ENCODE measurements at places on chromosomes 1 and 21. TPM values are rescaled to one million over a fixed set of nuclear protein-coding genes. Genes with fewer than 3 reads are reported as not detected.

Gene LAPTM5
- total RNA-seq: under 0.01 TPM

- peak; percentile 83 for DNase-seq
Observed at GRCh38 chr1:48701445-48701844, 75.2 kb downstream of the BEND5 start.

GRCh38 chr1:41483001-41483850 lies 1.3 kb downstream of the EDN2 start:
- no peak for DNase-seq

DNA sequence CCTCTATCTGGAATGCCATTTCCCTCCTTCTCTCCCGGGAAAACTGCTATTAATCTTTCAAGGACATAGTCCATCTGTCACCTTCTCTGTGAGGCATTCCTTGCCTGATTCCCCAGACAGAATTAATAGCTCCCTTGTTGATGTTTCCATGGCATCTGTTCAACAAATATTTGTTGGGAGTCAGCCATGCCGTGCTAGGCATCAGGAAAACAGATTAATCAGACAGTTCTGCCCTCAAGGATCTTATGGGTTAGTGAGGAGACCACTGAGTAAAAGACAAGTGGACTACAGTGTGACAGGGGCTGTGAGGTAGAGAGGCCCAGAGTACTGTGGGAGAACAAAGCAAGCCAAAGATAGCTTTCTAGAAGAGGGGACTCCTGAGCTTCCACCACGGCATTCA lies 11.4 kb upstream of the MAGOH start:
- no peak for DNase-seq

DNA sequence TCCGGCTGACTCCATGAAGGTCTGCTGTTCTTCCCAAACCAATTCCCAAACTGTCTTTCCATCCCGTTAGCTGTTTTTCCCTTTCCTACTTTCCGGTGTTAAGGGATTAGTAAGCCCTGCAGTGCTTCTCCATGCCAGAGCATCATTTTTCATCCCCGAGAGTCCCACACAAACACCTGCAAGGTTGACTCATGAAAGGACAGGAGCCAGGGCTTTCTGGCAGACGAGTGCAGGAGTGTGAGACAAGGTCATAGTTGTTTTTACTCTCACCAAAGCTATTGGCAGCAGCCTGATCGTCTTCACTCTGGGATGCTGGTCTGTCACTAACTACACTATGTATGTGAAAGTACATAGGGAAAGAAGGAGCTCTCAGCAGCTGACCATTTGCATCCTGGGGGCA lies 10.2 kb upstream of the BECN2 start:
- no peak for DNase-seq

GRCh38 chr1:13540866-13541265 lies 27.1 kb upstream of the LRRC38 start:
- no peak for DNase-seq

DNA sequence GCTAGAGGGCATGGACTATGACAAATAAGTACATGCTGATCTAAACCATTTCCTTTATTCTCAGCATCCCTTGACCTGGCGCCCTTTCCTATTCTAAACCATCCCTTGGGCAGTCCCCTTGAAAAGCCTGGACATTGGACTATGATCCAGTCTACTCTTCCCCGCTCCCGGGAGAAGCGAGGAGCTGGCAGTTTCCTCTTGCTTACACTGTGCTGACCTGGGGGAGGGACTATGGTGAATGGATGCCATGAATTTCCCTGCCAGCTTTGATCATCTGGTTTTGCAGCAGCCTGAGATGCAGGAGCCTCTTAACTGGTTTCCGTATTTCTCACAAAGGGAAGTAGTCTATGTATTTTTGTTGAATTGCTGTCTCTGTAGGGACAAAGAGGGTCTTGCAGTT lies 121.7 kb downstream of the KIF26B start:
- no peak for DNase-seq

DNA sequence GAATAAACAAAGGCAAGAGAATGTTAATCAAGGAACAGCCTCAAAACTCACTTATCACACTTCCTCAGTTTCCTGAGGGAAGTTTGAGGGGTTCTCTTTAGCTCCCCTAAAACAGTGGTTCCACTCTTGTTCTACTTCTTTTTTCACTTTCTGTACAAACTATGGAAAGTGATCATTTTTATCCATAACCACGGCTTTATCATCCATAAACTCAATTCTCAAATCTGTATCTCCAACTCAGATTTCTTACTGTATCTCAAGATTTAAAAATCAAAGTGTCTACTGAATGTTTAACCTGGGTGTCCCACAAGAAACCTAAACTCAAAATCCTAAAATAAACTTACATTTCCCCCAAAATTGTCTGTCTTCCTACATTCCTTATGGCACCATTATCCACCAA lies 3.9 kb downstream of the PFDN2 start:
- no peak for DNase-seq

Gene OR2T11
- total RNA-seq: not detected

Gene CCDC181
- total RNA-seq: not detected

- no peak for DNase-seq
Observed at GRCh38 chr1:24641646-24642151, 1.4 kb upstream of the SRRM1 start.

- no peak for DNase-seq
Observed at GRCh38 chr1:20586953-20587660, 1.8 kb upstream of the CDA start.

DNA sequence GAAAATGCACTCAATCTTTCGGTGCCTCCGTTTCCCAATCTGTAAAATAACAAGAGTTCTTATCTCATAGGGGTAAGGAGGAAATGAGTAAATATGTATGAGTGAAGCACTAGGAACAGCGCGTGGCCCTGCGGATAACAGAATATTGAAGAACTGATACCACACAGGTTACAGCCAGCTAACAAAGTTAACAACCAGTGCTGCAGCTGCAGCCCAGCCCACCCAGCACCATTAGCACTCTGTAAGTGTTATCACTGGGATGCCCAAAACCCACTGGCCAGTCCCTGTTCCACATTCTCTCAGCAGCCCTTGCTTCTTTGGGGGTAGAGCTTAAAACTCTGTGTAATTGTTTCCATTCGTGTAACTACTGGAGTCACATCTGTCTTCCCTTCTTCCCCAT lies 89.5 kb downstream of the VWA5B1 start:
- no peak for DNase-seq

Gene DEPDC1
- 0.38 TPM for total RNA-seq

Gene TTC34
- under 0.01 TPM for total RNA-seq

DNA sequence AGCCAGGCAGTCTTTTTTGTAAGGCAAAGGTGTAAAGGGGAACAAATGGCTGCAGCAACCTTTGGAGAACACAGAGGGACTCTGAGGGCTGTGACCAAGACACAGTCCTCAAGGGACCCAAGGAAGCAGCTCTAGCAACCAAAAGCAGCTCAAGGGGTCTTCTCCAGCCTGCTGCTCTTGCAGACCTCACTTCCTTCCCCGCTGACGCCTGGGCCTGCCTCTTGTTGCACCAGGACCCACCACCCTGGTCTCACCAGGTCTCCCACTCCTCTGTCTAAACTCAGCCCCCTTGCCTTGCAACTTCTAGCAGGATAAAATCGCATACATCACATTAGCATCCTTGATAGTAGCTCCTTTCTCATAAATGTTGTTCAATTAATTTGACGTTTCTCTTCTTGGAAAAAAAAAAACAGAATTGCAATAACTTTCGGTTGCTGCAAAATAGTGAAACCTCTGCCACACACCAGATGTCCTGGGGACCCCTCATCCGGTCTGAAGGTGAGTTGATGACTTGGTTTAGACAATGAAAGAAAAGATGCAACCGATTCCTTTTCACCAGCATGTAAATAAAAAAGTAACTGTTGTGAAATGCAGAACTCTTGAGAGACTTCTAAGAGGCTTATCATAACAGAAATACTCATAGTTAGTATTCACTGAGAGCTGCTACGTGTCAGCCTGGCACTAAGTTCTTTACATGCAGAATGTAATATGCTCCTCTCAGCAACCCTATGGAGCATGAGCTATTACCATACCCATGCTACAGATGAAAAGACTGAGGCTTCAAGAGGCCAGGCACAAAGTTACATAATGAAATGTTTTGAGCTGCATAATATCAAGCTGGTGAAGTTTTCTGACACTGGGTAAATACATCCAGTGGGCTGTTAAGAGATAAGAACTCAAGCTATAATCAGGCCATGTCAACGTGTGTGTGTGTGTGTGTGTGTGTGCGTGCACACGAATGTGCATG lies 58.5 kb downstream of the UMODL1 start:
- no peak for DNase-seq
